AG04450 (cell line): ENCODE measurements at places on chromosomes 5 and 9.

DNA sequence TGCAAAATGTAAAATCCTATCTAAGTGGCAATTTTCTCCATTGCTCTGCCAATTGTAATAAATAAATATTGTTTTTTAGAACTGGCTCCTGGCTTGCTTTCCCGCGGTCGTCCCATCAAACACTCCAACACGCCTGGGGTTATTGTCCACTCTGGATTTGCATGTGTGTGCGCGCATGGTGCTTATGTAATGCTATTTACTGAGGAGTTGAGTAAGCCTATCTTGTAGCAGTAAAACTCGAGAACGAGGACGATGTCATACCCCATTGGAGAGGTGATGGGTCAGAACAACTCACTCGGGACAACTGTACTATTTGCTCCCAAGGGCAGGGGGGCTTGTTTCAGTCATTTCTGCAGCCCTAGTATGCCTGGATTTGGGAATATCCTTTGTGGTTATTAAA, 220.9 kb downstream of the PAX5 start:
- DNase-seq: no peak

GRCh38 chr5:111682121-111682520, 74.9 kb downstream of the NREP start:
- no peak for DNase-seq

- no peak for DNase-seq
Observed at GRCh38 chr9:86860006-86860405, 87.3 kb downstream of the GAS1 start.

DNA sequence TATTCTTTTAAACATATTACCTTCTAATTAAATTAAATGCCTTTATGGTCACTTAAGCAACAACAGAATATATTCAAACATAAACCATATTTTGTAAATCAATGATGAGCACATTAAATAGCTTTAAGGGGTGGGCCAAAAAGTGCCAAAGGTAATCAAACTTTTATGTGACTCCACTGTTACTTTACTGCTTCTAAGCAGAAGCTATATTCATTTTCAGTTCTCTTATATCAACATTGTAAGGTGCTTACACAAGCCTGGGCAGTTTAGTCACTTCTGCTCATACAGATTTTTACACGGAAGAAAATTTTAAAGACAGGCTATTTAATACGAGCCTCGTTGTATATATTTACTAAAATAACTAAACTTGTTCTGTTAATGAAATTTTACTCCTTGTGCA, 29.9 kb downstream of the RFX3 start:
- no peak for DNase-seq

DNA sequence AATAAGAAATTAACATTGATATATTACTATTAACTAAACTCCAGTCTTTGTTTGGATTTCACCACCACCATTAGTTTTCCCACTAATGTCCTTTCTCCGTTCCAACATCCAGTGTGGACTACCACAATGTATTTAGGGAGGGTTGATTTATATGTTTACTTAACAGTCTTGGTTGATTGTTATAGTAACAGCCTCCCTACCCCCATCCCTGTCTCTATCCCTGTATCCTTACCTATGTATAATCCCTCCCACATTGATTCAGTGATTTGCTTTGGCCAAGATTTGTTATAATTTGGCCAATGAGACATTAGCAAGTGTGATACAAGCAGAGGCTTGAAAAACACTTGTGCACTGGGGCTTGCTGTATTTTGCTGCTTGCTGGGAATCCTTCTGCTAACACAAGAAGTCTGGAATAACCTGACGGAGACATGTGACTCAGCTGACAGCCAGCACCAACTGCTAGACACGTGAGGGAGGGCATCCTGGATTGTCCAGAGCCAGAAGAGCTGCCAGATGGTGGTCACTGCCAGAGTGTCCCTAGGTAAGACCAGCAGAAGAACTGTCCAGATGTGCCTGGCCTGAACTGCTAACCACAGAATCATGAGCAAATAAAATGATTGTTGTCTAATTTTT, 51.2 kb upstream of the TCF7 start:
- no peak for DNase-seq

- DNase-seq: no peak
Observed at GRCh38 chr5:172365948-172366608, 82.5 kb upstream of the UBTD2 start.

DNA sequence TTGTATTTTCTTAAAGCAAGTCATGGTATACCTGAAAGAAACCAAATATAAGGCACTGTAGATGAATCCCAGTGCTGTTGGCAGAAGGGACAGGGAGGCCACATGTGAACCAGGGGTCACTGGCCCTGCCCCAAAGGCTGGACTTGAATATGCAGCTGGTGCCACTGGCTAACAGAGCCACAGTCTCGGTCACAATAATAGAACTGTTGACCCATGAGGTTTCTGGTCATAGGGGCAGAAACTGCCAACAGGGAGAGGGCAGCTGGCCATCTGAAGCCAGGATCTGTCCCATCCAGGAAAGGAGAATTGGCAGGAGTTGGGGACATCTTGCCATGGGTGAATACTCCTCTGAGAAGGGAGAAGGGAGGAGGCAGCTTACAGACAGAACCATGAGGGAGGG, 31.9 kb downstream of the PALM2AKAP2 start:
- DNase-seq: no peak

DNA sequence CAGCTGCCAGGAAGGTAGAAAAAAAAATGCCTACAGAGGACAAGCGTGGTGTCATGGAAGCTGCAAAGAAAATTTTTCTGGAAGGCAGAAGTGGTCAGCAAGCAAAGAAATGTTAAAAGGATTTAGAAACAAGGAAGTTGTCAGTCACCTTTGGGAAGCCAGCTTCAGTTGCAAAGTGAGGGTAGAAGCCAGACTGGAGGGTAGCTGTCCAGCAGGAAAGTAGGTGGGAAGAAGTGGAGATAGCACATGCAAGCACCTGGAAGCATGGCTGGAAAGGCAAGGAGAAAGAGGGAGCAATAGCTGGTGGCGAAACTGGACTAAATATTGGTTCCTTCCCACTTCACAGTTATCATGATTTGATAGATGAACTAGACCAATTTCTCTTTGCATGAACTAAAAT, 54.3 kb downstream of the ADRB2 start:
- DNase-seq: no peak

GRCh38 chr5:17620627-17621026, 10.4 kb downstream of the TAF11L12 start:
- no peak for DNase-seq

- DNase-seq: no peak
Observed at GRCh38 chr5:159033351-159033657, 66.4 kb downstream of the EBF1 start.

DNA sequence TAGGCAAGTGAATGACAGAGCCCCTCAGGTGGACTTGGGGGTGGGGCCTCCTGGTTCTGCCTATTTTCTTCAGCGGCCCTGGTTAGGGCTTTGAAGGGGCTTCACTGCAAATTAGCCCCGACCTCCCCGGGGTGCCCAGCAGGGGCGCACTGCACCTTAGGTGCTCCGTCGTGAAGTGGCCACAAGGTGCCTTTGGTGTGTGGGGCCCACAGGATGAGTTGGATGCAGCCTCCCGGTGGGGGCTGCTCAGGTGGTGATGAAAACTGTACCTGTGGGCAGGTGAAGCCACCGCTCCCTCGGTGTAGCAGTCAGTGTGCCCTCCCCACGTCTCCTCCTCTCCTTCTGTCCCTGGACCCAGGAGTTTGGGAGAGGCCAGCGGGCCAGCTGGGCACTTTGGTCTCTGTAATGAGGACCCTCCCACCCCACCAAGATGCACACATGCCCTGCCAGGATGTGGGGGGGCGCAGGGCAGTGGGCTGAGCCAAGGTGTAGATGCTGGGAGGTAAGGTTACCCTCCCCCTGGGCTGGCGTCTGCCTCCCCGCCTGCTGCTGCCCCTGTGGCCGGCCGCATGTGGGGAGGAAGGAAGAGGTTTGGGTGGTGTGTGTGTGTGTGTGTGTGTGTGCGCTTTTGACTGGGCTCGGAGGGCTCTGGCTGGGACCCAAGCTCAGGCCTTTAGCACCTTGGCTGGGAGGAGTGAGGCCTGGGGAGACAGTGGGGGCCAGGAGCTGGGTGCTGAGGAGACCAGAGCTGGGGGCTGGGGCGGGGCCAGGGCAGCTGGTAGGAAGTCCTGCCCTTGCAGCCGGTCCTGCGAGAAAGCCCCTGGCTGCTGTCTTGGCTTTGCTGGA, 55.6 kb downstream of the RXRA start:
- no peak for DNase-seq

- no peak for DNase-seq
Observed at GRCh38 chr9:22215521-22215920, 206.4 kb upstream of the CDKN2B start.

- DNase-seq: no peak
Observed at GRCh38 chr5:125034331-125034730, 287.9 kb upstream of the ZNF608 start.

DNA sequence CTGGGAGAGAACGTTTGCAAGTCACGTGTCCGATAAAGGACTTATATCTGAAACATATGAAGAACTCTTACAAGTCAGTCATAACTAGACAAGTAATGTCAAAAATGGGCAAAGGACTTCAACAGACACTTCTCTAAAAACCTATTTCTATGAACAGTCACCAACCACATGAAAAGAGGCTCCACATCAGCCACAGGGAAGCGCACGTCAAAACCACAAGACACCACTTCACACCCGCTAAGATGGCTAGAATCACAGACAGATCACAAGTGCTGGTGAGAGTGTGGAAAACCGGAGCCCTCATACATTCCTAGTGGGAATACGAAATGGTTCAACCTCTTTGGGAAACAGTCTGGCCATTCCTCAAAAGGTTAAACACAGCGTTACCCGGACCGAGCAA, 11.5 kb upstream of the CARD9 start:
- DNase-seq: no peak

- peak; percentile 76 for DNase-seq
Observed at GRCh38 chr9:95857124-95857523, 18.4 kb upstream of the ERCC6L2 start.

- DNase-seq: no peak
Observed at GRCh38 chr5:120298981-120299380, 165.1 kb upstream of the PRR16 start.

DNA sequence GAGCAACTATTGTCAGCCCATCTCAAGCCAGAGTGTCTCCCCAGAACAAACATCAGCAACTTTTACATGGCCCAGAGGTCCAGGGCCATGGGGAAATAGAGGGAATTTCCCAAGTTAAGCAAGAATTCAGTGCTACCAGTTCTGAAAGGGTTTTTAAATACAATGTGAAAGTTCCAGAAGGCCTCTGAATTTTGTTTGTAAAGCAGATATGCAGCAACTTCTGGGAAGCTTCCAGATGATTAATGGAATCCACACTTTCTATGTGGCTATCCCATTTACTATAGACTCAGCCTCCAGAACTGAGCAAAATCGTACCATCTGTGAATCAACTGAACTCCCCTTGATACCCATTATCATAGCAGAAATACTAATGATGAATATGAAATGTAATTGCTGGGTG, 93.8 kb downstream of the FEM1C start:
- peak; percentile 68 for DNase-seq

DNA sequence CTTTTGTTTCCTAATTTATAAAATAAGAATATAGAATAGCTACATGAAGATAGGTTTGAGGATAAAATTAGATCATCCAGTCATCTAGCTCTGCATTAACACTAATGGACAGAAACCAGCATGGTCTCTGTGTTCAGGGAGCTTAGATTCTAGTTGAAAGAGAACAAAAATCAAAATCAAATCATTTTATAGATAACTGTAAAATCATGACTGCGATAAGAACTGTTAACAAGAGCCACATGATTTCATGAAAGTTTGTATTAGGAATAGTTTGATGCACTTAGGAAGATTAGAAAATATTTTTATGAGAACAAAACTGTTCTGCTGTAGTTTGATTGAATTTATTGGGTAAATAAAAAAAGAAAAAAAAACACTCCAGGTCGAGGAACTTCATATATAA, 1074.7 kb downstream of the MAT2B start:
- no peak for DNase-seq

GRCh38 chr5:78771260-78772205, 123.0 kb upstream of the LHFPL2 start:
- no peak for DNase-seq

GRCh38 chr9:121107029-121107428, 32.3 kb downstream of the CNTRL start:
- DNase-seq: no peak

DNA sequence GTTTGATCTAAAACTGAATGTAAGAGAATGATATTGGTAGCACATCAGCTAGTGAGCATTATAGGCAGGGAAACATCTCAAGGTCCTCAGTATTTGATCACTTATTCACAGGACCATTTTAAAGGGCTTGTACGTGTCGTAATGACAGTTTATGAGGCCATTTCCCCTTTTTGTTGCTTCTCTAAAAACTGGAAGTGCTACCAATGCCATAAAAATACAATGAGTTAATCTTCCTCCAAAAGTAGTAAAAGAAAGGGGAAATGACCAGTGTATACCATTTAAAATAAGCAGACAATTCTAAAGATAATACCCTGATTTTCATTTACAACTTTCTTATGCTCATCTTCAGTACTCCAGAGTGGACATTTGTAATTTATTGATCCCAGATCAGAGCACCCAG, 285.8 kb upstream of the PCSK5 start:
- DNase-seq: no peak

- no peak for DNase-seq
Observed at GRCh38 chr9:38421498-38422211, 2.6 kb downstream of the IGFBPL1 start.

DNA sequence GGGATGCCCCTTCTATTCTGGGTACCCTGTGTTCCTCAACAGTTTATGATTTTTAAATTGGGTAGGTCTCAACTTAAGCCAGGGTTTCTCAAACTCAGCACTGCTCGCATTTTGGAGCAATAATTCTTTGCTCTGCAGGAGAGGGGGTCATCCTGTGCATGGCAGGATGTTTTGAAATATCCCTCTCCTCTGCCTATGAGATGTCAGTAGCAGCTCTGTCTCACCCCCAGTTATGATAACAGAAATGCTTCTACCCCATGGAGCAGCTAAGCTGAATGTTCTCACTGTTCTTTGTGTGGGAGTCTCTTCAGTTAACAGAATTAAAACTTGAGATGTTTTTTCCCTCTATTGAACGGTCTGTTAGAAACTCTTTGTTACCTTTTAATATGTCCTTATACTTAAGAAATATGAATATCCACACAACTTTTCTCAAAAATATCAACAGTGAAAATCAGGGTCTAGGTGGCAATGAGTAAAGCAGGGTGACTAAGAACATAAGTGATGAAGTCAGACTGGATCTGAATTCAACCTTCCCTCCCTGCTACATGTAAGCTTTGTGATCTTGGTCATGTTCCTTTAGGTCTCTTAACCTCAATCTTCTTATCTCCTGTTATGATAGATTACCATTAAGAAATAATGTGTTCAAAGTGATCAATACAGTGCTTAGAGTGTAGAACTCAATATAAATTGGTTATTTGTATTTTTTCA, 89.0 kb downstream of the CAMK4 start:
- no peak for DNase-seq

GRCh38 chr5:34621277-34622097, 34.6 kb upstream of the RAI14 start:
- DNase-seq: no peak

GRCh38 chr9:92019658-92020057, 69.6 kb upstream of the ROR2 start:
- DNase-seq: no peak
